ENCODE measurements at places on chromosomes 2 and 18.
A peak's percentile ranks its signal among the peaks of the same experiment; 100 is the strongest.

DNA sequence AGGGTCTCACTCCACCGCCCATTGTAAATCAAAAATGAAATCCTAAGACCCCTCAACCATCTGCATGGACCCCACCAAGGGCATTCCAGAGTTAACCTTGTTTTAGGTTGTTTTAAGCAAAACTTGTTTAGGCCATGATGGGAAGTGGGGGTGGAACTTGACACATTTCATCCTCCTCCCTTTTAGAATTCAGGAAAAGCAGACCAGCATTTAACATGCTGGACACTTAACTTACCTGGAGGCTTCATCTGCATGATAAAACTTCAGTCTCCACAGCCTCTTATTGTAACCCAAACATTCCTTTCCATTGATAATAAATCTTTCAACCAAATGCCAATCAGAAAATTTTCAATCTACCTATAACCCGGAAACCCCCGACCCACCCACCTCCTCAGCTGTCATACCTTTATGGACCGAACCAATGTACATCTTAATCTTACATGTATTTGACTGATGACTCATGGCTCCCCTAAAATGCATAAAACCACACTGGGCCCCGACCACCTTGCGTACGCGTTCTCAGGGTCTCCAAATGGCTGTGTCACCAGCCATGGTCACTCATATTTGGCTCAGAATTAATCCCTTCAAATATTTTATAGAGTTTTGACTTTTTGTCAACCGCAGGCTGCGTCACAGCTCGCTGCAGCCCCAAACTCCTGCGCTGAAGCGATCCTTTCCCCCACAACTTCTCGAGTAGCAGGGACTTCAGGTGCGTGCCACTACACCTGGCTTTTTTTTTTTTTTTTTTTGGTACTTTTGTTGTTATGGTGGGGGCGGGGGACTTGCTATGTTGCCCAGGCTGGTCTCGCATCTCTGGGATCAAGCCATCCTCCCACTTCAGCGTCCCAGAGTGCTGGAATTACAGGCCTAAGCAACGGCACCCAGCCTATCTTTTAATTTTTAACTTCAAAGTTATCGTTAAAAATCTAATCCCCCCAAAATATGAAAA, 917 bp downstream of the MPPE1 start:
- DNase-seq, result no peak

DNA sequence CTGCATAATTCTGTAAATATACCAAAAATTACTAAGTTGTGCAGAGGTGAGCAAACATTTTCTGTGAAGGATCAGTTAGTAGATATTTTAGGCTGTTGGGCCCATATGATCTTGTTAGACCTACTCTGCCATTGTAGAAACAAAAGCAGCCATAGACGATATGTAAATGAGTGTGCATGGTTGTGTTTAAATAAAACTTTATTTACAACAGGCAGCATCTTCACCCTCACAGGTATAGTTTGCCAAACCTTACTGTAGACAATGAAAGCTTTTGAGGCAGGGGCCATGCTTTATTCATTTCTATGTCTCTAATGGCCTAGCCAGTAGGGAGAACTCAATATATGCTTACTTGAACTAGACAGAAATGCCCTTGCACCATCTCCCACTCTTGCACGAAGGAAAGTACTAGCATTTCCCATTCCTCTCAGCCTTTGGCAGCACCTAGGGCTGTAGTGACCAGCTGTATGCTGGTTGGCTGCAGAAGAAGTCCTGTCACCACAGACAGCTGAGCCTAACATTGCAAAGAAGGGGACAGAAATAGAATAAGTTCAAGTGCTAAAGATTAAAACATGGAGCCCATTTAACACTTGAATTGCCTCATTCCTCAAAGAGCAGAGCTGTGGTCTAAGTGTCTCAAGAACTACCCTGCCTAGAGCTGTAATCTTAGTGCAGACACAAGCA, 305.1 kb upstream of the MGAT5 start:
- no peak for DNase-seq

DNA sequence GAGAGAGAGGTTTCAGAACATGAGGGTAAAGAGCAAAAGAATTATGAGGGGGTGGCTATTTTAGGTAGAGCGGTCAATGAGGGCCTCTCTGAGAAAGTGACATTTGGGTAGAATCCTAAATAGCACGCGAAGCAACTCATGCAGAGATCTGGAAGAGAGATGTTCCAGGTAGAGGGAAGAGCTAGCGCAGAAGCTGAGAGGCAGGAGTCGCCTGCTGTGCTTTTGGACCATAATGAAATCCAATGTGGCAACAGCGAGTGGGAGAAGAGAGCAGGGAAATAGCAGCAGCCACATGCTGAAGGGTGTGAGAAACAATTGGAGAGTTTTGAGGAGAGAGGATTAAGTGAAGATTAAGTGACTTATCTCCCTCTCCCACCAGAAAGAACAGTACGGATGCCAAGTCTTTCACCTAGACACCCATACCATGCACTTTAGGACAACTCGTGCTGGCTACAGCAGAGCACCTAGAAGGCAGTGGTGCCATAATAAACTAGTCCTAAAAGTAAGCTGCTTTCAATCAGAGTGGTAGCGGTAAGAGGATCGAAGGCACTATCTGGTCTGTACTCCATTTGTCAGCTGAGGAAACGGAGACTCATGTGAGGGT, 129.7 kb downstream of the LRP2 start:
- no peak for DNase-seq

- no peak for DNase-seq
Measured at GRCh38 chr2:36366491-36367120, 11.0 kb downstream of the CRIM1 start.

GRCh38 chr2:86471637-86472036, 30.5 kb downstream of the KDM3A start:
- no peak for DNase-seq

- DNase-seq, result no peak
Measured at GRCh38 chr2:190209559-190209958, 110.1 kb downstream of the HIBCH start.

GRCh38 chr2:213868526-213868925, 542.3 kb upstream of the VWC2L start:
- DNase-seq, result no peak

- DNase-seq, result no peak
Measured at GRCh38 chr2:75476761-75477160, 84.0 kb downstream of the EVA1A start.

- DNase-seq, result no peak
Measured at GRCh38 chr2:1887915-1888314, 143.6 kb upstream of the PXDN start.

- no peak for DNase-seq
Measured at GRCh38 chr18:35442701-35443100, 55.1 kb downstream of the INO80C start.

- DNase-seq, result no peak
Measured at GRCh38 chr2:174704061-174704460, 60.2 kb downstream of the CHRNA1 start.

DNA sequence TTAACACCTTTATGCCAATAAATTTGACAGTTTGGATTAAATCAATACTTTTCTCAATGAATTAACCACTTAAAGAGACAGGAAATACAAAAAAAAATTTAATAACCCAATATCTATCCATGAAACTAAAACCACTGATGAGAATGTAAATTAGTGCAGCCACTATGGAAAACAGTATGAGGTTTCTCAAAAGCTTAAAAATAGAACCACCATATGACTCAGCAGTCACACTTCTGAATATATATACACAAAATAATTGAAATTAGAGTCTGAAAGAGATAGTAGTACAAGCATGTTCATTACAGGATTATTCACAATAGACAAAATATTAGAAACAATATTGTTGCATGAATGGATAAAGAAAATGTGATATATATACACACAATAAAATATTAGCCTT, 382.1 kb upstream of the SETBP1 start:
- DNase-seq, result no peak

GRCh38 chr2:225994748-225995405, 595.4 kb downstream of the NYAP2 start:
- DNase-seq, result no peak

- DNase-seq, result no peak
Measured at GRCh38 chr2:70835643-70836042, at the start of gene CD207. Gene CD207, minus strand, starts transcription at chr2:70835816. Its CDS starts 40 bp downstream, at chr2:70835776.

GRCh38 chr2:10911291-10912075, at the start of gene KCNF1:
Gene KCNF1, plus strand, starts transcription at chr2:10911934. Its CDS starts 493 bp downstream, at chr2:10912427.
- peak; percentile 72 for DNase-seq

DNA sequence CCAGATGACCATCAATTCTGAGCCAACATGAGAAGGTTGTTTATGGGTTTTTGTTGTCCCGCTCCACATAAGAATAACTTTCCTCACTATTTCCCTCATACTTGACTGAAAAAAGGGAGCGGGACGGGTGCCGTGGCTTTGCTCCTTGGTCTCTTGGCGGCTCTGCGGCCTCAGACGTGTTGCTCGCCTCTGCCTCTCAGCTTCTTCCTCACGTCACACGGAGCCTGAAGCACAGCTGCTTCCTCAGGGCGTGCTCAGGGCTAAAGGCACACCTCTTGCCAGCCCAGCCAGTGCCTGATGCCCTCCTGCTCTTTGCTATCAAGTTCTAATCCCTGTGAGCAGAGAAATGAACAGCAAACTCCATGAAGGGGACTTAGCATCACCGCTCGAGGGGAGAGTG, 17.9 kb upstream of the ID2 start:
- DNase-seq, result no peak

DNA sequence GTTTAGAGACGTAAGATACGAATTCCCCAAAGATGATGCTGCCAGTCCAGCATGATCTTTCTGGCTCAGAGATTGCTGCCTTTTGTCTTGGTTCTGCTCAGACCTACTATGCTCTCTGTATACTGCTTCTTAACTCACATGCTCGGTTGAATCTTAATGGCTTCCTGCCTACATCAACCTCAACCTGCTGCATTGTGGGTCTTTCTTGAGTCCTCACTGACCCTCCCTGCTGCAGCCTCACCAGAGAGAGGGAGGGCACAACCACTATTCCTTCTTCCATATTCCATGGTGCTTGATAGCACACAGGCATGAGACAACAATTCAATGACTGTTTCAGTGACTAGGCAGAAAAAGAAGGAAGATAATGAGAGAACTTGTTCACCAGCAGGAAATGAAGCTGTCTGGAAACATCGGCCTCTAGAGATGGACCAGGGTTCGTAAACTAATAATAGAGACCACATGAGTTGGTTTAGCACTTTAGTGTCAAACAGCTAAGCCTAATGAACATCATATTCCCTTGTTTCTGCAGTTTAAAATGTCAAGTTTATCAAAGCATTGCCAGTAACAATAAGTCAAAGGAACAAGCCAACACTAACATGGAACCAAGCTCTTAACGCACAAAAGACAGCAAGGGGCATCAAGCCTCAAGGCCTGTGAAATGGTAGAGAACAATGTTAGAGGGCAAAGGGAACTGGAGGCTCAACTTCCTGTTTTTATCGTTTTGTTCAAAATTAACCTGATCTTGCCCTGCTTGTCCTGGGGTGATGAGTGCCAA, 333.9 kb downstream of the PDE11A start:
- DNase-seq, result no peak

- no peak for DNase-seq
Measured at GRCh38 chr2:12897181-12897580, 180.4 kb downstream of the TRIB2 start.

GRCh38 chr2:118085173-118086023, 2.9 kb upstream of the INSIG2 start:
- DNase-seq, result no peak

- DNase-seq, result no peak
Measured at GRCh38 chr18:46070815-46071652, 1.0 kb downstream of the PSTPIP2 start.

DNA sequence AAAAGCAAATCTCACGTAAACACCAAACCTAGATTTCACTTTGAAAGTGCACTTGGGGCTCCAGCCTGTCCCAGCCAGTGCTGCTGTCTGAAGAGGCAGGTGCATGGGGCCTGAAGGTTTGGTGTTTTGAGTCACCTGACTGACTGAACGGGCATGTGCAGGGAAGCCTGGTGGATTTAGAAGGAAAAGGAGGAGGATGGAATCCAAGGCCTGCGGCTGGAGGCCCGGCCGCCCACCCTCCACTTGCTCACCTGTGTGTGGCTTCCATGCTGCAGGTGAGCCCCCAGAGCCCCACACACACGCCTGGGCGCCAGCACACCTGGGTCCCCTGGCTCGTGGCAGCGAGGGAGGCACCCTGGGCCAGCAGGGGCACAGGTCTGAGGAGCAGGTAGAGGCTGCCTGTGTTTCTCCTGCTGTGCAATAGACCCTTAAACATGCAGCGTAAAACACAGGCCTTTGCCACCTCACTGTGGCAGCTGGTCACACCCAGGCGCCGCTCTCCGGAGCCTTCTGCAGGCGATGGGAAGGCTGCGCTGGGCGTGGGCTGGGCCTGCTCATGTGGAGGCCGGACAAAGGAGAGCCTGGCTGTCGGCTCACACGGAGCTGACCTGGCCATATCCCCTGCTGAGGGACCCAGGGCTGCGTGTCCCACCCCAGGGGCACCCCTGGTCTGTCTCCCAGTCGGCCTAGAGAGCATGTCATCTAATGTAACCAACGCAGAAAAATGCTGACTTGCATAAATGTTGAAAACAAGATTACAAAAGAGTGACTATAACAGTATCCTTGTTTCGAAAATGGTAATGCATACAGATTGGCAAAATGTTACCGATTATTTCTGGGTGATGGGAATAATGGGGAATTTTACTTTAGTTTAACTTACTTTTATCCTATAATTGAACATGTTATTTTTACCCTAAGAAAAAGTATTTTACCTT, 71.3 kb downstream of the TMEM18 start:
- DNase-seq, result peak; percentile 20

- DNase-seq, result no peak
Measured at GRCh38 chr18:58175122-58175785, 131.2 kb downstream of the NEDD4L start.

DNA sequence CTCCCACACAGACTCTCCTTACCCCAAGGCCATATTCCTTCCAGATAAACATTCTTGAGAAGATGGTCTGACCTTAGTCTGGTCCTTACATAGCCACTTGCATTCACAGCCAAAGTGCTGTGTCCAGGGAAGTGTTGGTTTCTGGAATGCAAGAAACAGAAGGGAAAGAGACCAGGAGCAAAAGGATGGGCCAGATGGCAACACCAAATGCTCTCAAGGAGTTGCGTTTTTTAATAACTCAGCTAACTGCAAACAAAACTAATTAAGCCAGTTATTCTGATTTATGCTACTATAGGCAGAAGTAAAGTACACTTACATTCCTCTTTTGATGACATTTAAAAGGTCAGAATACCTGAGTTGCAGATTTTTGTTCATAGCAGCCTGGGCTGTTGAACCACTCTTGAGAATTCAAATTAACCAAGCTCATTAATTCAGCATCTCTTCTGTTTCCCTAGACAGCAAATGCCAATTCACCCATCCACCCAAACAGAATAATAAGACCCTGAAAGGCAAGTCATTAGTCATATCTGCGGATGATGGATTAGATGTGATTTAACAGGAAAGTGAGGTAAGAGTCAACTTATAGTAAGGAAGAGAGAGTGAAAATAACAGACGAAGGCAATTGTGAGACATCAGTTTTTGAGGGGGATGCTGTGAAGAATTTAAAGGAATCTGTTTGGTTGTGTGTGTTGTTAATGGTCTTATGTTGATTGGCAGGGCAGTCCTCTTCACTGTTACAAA, 18.8 kb downstream of the CCDC85A start:
- DNase-seq, result no peak

GRCh38 chr2:175063741-175064140, 58.6 kb upstream of the CHN1 start:
- no peak for DNase-seq

Measured in left forelimb (tissue), 1 donor.